ENCODE measurements at places on chromosomes 3 and 15.

DNA sequence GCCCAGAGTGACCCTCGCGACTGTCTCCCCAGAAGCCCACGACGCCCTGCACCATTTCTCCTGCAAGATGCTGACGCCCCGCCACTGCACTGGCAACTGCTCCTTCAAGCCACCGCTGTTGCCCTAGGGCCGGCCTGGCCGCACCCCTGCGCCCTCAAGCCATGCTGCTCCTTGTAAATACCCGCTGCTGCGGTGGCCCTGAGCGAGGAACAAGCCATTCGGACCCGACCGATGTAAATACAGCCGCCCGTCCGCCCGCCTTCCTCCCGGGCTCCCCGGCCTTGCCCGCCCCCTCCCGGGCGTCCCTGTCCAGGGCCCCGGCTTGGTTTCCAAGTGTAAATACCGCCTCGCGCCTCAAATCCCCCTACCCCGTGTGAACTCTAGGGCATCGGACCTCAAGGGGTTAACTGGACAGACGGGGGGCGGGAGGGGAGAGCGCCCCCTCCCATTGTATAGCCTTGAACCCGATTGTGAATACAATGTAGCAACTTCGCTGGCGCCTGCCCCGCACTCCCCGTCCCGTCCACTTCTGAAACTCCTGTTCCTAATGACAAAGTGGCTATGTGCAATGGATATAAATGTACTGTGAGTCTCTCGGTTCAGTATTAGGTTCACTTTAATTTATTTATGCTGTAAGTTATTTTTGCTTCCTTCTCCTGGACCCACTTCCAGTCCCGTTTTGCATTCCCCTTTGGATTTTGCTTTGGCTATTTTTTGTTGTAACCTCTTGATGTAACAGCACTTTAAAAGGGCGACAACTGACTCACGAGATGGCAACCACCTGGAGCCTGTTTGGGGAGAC, 5.9 kb downstream of the RNU6-1 start:
- no peak for DNase-seq

DNA sequence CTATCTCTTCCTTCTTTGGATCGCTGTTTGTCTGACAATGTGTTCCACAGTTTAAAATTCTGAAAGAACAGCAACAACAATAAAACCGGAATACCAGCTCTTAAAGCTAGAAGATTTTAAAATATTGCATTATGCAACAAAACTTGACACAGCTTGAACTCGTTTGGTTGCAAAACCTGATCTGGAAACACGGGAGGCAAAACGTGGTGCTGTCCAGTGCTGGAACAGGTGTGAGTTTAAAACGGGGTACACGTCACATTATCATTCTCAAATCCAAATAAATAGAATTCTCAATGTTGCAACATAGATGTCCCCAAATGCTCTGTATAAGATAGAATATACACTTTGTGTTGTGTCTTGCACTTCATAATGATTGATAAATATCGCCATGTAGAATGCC, 110.9 kb upstream of the LYSMD4 start:
- DNase-seq: no peak

DNA sequence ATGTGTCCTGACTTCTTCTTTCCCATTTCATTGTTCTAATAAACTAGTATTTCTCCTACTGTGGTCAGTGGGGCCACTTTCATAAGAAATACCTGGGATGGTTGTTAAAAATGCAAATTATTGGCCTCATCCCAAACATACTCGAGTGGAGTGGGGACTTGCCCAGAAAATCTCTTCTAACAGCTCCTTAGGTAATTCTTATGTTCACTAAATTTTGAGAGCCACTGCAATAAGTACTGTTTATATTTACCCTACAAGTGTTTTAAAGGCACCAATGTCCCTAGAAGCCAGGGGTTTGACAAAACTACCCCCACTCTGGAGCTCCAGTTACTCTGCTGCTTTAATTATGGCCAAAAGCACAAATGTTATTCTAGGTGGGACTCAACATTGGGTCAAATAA, 70.0 kb upstream of the ACP3 start:
- no peak for DNase-seq

- DNase-seq: no peak
These were observed 500.4 kb downstream of the ZBBX start for GRCh38 chr3:166879661-166880060.

DNA sequence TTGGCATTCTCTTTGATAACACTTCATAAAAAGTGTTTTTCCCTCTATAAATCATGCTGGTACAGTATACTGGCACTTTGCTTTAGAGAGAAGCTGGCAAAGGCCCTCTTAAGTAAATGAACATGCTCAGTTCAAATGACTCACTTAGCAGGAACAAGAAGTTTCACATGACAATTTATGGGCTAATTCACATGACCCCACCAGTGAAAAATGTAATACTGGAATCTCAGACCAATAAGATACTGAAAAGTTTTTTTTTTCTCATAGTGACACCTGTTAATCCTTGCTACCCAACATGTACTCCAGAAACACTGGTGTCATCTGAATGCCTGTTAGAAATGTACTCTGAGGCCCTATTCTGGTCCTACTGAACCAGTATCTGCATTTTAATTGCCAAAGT, 13.9 kb downstream of the BTBD1 start:
- DNase-seq: no peak

DNA sequence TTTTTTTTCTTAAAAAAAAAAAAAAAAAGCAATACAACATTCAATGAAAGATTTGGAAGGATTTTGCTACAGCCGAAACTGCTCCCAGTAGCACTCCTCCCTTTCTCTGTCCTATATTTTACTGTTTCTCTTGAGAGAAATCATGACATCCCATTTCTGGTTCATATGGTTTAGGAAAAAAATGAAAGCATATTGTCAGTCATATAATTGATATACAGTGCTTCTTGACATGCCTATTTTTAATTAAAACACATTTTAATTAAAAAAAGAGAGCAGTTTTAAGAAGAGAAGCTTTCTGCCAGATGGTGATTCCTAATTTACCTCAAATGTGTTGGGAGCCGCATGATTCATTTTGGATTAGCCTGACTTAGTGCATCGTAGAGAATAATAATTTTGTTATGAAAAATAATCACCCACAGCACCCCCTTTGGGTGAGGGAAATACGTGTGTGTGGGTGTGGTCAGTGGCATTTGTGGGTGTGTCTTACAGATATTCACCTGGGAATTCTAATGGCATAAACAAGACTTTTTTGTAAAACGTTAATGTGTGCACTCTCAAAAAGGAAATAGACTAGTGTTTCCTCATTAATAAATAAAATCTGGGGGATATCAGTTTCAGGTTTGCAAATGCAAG, 544.5 kb downstream of the MFSD1 start:
- no peak for DNase-seq

- peak; percentile 66 for DNase-seq
These were observed 1.3 kb downstream of the ARL6IP5 start for GRCh38 chr3:69085833-69086722.

DNA sequence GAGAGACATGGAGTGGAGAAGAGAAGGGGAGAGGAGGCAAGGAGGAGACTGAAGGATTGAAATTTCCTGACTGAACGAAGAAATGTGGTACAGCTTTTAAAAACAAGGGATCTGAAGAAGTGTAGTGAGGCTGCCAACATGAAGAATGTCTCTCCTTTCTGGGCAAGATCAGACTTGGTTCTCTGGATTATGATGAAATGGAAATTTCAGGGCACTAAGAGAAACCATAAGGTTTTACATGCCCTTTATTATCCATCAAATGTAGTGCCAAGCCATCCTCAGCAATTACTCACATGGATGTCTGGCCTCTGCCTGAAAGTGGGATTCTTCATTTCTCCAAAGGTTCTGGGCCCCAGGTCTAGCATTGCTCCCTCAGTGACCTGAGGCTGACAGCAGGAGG, 77.6 kb upstream of the CCDC80 start:
- no peak for DNase-seq

GRCh38 chr3:172511783-172512762, 11.2 kb downstream of the TNFSF10 start:
- no peak for DNase-seq

DNA sequence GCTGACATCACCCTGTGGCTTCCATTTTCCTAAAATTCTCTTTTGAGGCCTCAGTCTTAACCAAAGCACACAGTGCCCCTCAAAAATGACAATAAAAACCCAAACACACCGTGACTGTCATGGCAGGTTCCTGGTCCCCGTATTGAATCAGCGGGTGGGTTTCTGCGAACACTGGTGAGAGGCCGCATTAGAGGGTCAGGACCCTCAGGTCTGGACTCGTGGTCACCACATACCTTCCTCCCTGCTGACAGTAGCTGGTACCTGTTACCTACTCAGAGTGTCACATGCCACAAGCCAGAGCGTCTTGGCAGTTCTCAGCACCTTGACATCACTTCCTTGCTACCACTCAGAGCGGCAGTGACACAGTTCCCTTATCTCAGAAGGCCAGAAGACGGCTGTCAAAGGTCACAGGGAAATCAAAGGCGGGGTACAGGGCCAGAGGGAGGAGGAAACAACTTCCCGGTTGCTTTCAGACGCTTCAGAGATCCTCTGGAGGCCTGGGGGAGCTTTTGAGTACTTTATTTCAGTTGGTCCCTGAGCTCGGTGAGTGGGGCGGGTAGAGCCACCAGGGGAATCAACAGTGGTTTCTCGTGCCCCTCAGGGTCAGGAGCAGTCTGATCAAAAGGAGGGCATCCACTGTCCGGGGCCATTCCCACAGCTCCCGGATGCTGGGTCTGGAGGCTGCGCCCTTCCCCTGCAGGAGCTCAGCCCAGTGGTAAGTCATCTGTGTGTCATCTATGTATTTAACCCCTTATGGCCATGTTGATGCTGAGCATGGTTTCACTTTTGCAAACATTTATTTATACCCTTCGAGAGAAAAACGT, at the start of the genes CCR5AS and CCRL2:
CCR5AS (minus strand) TSS at position 279 of the 824 bp plus-strand sequence.
CCRL2 (plus strand) TSS at position 472 of the 824 bp plus-strand sequence. CDS start 821 bp downstream, outside the sequence.
- no peak for DNase-seq

GRCh38 chr3:174737966-174738365, 121.2 kb upstream of the NAALADL2 start:
- no peak for DNase-seq

DNA sequence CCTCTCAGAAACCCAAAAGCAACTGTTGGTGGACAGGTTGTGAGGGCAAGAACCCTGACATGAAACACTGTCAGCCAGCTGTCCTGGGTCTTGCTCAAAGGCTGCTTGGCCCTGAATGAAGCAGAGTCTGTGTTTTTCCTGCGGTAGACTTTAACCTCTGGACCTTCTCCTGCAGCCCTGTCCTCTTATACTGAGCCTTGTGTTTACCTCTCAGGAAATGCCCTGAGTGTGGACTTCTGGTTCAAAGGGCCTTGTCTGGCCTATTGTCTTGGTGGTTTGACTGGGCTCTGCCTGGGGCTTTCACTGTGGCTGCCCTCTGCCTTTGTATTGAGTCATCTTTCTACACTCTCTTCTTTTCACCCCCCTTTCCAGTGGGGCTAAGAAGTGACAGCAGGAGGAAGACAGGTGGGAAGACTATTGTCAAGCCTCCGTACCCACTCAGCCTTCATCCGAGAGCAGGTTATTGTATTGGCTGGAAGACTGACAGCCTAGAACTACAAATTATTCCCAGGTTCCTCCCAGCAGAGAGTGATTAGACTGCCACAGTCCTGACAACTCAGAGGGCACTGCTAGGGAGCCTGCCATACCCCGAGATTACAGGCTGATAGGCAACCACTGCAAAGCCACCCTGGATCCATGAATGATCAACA, 3.5 kb downstream of the SEC13 start:
- no peak for DNase-seq

DNA sequence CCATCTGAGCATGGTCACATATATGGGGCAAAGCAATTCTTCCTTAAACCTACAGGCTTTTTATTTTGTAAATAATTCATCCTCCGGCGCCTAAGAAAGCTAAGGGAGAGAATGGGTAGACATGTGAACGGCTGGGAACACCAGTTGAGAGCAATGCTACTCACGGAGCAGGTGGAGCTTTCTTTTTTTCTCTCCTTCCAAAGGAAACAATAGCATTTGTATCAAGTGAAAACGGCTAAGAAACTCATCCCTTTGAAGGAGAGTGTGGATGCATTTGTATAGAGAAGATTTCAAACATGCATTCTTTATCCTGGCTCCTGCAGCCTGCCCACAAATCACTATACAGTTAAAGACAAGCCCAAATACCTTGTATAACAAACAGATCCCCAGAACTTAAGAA, 637.8 kb downstream of the MAGI1 start:
- DNase-seq: no peak

GRCh38 chr3:134619884-134620445, 30.9 kb downstream of the KY start:
- DNase-seq: no peak

GRCh38 chr3:153038367-153038766, 123.7 kb upstream of the RAP2B start:
- DNase-seq: no peak

DNA sequence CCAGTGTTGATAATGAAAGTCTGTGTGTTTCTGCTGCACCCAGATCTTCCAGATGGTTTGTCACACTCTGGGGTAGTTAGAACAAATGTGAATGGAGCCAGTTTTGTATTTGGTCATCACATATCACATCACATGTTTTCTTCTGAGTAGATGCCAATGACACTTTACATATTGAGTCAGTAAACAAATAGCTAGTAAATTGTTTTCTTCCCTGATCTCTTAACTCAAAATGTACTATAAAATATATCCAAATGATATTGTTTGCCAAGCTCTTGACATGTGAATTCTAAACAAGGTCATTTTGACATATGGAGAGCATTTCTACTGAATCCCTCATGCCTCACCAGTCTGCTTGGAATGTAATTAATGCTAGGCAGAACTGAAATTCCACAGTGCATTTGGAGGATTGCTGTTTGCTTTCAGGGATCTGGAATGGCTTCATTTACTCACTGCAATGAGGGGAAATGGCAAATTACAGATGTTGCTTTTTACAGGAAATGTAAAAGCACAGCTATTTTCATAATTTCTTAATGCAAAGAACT, 45.0 kb downstream of the PDHB start:
- DNase-seq: peak; percentile 15

DNA sequence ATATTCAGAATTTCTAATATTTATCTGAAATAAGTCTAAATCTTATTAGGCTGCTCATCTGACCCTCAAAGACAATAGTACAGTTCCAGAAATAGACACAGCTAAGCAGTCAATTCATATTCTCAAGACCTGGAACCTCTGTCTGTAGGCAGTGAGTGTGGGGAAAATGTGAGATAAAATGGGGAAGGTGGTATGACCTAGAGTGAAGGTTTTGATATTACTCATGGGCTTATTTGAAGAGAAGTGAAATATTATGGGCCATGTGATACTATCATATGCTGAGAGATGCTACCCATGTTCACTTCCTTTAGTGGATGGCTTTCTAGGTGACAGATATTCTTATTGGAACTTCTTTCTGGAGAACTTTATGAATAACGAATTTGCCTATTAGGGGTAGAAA, 33.5 kb downstream of the TGFBR2 start:
- DNase-seq: no peak

DNA sequence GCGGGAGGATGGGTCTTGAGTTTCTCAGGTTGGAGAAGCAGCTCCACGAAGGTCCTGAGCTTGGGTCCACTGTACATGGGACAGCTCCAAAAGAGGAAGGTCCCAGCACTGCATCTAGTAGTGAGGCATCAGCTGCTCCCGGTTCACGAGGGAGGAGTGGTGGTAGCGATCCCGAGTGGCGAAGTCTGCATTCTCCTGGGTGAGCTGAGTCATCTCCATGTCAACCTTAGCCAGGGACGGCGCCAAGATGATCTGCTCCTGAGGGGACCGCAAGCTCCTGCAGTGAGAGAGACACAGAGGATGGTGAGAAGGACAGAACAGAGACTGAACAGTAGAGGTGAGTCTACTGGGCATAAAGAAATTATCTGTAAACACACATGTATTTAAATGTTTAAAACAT, 28.0 kb upstream of the HEG1 start:
- no peak for DNase-seq

GRCh38 chr3:16288664-16289063, 23.7 kb downstream of the OXNAD1 start:
- DNase-seq: no peak

Measured in hindlimb muscle (tissue), 1 donor.